Muscle of arm (tissue), 14 donors: ENCODE measurements at places on chromosomes 13 and 19.
A peak's percentile ranks its signal among the peaks of the same experiment; 100 is the strongest.

GRCh38 chr13:27712421-27712820, 79.9 kb upstream of the GSX1 start:
- DNase-seq, result no peak

DNA sequence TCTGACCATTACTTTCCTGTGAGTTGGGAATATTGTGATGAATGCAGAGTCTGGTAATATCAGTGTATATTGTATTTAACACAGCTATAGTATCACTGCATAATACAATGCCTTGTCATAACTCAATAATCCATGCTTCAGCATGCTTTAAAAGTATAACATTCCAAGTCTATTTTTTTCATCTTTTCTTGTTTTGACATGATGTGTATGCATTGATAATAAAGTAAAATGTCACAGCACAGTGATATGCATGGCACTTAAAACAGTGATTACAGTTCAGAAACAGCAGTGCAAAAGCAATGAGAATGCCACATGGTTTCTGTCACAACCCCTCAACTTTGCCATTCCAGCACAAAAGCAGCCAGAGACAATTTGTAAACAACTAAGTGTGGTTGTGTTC, 17.8 kb downstream of the KATNAL1 start:
- DNase-seq, result no peak

DNA sequence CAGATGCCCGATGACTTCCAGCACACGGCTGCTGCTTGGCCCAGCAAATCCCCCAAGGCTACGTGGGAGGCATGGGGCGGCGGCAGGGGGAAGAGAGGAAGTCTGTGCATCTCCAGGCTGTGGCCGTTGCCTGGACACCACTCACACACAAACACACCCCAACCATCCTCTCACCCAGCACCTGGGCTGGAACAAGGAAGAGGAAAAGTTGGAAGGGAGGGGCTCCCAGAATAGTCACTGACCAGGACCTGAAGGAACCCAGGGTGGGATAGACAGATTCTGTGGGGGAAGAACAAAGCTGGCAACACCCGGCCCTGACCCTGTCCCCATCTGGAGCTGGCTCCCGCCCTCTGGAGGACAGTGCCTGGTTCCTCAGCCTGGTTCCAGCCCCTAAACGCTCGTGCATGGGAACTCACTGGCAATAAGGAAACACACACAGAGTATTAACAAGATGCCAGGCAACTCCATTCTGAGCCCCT, 11.2 kb downstream of the PPP6R1 start:
- no peak for DNase-seq

- DNase-seq, result no peak
Measured at GRCh38 chr19:29634423-29635130, 28.5 kb downstream of the POP4 start.

- DNase-seq, result no peak
Measured at GRCh38 chr19:41866284-41866683, 6.2 kb downstream of the RPS19 start.

DNA sequence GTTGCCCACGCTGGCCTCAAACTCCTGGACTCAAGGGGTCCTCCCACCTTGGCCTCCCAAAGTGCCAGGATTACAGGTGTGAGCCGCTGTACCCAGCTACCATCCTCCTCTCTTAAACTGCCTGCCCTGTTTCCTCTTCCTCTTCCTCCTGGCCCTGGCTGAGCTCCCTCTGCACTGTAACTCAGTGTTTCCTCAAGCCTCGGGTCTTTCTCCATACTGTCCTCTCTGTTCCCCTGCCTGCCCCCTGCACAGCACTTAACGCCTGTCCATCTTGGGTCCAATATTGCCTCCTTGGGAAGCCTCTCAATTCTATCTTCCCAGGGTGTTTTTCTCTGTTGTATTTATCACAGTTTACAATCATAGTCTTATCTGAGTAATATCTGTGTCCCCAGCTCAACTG, 6.1 kb downstream of the LIPE start:
- no peak for DNase-seq

DNA sequence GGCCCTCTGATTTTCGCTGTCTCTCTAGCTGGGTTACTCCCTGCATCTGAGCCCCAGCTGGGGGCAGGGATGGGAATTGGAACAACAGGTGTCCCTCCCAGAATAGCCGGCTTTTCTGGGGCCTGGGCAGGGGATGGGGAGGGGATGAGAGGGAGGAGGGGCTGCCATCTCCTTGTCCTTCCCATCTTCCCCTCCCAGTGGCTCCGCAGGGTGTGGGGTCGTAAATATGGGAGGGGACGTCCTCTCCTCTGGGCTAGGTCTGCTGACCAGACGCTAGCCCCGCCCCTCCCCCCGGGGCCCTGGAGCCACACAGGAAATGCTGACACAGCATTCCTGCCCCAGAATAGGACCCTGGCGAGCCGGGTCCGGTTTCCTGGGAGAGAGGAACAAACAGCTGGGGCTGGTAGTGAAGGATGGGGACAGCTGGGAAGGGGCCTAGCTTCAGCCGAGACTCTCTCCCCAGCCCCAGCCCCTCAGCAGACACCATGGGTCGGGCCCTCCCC, 1.1 kb downstream of the RYR1 start:
- peak; percentile 67 for DNase-seq

- DNase-seq, result no peak
Measured at GRCh38 chr19:4069331-4069959, 2.7 kb upstream of the ZBTB7A start.

DNA sequence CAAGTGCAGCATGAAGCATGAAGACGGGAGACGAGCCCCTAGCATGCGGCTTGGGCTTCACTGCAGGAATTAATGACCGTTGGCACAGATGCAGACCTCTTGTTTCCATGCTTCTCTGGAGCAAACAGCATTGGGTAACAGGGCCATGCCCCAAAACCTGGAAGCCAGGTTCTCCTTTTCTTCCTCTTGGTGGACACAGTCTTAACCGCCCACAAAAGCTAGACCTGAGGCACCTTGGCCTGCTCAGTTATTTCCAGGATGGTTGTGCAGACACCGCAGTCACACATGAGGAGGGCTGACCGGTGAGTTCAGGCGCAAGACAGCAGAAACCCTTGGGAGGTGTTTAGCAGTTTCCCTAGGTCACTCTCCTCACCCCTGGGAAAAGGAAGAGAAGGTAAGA, 133.9 kb upstream of the GJB6 start:
- DNase-seq, result no peak

DNA sequence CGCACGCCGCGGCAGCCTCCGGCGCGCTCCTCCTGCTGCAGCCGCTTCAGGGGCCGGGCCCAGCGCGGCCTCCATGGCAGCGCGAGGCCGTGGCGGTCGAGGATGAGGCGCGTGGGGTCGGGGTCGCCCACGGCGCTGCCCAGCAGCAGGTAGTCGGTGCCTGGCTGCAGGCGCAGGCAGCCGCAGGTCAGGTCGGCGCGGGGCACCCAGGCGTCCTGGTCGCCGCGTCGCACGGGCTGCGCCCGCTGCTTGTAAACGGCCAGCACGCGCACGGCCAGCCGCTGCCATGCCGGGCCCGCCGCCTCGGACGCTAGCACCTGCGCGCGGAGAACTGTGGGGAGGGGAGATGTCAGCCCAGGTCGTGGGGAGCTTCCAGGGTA, 11.1 kb downstream of the NTN5 start:
- DNase-seq, result no peak

DNA sequence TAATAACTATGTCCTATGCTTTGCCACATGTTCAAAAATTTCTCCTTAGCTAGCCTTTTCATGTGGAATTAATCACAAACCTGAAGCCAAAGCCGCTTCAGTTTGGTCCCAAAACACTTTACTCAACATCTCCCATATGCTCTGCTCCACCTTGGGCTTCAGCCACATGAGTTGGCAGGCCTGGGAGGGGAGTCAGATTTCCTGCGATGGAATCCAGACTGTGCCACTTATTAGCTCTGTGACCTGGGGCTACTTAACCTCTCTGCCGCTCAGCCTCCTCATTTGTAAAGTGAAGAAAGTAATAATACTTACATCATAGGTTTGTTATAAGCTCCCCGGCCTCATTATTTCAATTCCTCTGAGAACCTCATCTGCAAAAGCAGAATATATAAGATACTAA, 272.0 kb downstream of the LMO7 start:
- peak; percentile 46 for DNase-seq

- no peak for DNase-seq
Measured at GRCh38 chr13:89199138-89199537, 1528.0 kb downstream of the SLITRK5 start.

GRCh38 chr13:22102271-22102670, 431.4 kb downstream of the FGF9 start:
- peak; percentile 78 for DNase-seq
